Activated T-cell treated with anti-CD3 and anti-CD28 coated beads for 4 hours (primary cell): ENCODE measurements at places on chromosomes 5 and 9.

- no peak for DNase-seq
Observed at GRCh38 chr5:57549566-57549965, 67.0 kb upstream of the ACTBL2 start.

- DNase-seq, result no peak
Observed at GRCh38 chr9:135950135-135950682, 11.0 kb downstream of the UBAC1 start.

- no peak for DNase-seq
Observed at GRCh38 chr5:150017226-150018005, 16.9 kb downstream of the HMGXB3 start.

DNA sequence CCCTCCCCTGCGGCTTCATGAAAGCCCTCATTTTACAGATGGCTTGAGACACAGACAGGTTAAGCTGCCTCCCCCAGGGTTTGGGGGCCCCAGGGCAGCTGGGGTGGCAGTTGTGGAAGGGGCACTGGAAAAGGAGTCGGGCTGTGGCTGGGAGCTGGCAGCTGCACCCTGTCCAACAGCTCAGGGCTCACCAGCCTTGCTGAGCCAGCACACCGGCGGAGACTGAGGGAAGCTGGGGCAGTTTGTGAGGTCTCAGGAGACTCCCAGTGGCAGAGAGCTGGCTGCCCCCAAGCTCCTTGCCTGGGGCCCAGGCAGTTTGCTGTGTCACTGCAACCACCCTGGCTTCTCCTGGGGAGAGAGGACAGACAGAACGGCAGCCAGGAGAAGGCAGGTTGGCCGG, 34.8 kb upstream of the RAPGEF1 start:
- no peak for DNase-seq

GRCh38 chr5:149497357-149497756, 53.9 kb downstream of the CSNK1A1 start:
- no peak for DNase-seq

- DNase-seq, result no peak
Observed at GRCh38 chr9:123319541-123320339, 36.3 kb upstream of the CRB2 start.

- DNase-seq, result no peak
Observed at GRCh38 chr5:2895196-2895595, 143.7 kb upstream of the IRX2 start.
